ENCODE measurements at places on chromosomes 13 and 19. TPM values are rescaled to one million over a fixed set of nuclear protein-coding genes. Genes with fewer than 3 reads are reported as not detected.

Gene CGB7
- 0.17 TPM for total RNA-seq

Gene ZNF763
- 2.5 TPM for total RNA-seq

Gene CGB8
- not detected for total RNA-seq

Gene ZNF888
- total RNA-seq: 2.5 TPM

Gene ZNF136
- total RNA-seq: 6.3 TPM

Gene COL4A2
- total RNA-seq: 53.9 TPM

Gene MBD3L2
- total RNA-seq: not detected

Gene ANGPTL8
- not detected for total RNA-seq

Gene LILRB1
- not detected for total RNA-seq

Gene FFAR1
- total RNA-seq: not detected

Gene STX10
- total RNA-seq: 76.8 TPM

Gene STXBP2
- 16.7 TPM for total RNA-seq

Gene MBD3
- total RNA-seq: 69.3 TPM
